ENCODE measurements at places on chromosomes 3 and 15. TPM values are rescaled to one million over a fixed set of nuclear protein-coding genes. Genes with fewer than 3 reads are reported as not detected.

LDHAL6B gene
- total RNA-seq = not detected

CPOX gene
- total RNA-seq = 25.3 TPM

PPP1R14D gene
- 0.97 TPM for total RNA-seq

TRIM42 gene
- total RNA-seq = not detected

ACAD9 gene
- total RNA-seq = 66.5 TPM

GABRG3 gene
- total RNA-seq = 15.6 TPM

C3orf49 gene
- total RNA-seq = not detected

RASGRF1 gene
- 1.1 TPM for total RNA-seq

Measured in prostate gland (tissue), 2 donors.